Inflammatory macrophage (primary cell): ENCODE measurements at places on chromosomes 2 and 18.
A peak's percentile ranks its signal among the peaks of the same experiment; 100 is the strongest.

GRCh38 chr2:59000796-59001195 is 759.7 kb upstream of the FANCL start:
- DNase-seq, result no peak

DNA sequence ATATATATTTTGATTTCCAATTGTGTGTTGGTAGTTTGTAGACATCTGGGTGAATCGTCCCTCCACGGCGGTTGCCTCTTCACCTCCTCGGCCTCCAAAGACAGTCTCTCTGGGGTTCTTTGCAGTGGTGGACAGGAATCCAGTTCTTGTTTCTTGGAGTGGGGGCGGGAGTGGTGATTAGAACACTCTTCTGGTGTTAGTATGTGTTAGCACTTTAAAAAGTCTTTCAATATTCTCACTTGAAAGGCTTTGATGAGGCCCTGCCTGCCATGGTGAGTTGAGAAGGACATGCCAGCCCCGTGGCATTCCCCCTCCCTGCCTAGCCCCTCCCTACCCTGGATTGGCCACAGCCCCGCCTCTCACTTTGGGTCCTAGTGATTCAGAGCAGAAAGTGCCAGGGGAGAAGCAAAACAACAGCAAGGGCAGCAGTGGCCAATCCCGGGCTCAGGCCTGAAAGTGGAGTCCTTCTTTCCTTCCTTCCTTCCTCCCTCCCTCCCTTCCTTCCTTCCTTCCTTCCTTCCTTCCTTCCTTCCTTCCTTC is 316.8 kb upstream of the HS6ST1 start:
- no peak for DNase-seq

DNA sequence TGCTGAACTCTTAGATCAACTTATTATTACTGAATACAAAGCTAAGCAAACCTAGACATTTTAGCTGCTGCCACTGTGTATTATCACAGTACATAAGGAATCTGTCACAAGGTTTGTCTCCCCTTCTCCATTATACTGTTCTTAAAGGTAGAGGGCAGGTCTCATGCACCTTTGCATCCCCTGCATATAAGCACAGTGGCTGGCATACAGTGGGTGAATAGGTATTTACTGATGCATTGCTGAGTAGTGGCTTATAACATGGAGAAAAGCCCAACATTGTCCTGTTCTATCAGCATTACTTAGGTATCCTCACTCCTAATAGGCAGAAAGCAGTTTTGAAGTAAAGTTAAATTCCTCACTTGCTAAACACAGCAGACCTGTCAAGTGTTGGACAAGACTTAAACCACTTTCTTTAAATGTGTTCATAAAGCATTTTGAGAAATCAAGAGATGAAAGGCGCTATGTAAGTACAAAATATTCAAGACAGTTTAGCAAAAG is 43.6 kb downstream of the SF3B1 start:
- DNase-seq, result no peak

DNA sequence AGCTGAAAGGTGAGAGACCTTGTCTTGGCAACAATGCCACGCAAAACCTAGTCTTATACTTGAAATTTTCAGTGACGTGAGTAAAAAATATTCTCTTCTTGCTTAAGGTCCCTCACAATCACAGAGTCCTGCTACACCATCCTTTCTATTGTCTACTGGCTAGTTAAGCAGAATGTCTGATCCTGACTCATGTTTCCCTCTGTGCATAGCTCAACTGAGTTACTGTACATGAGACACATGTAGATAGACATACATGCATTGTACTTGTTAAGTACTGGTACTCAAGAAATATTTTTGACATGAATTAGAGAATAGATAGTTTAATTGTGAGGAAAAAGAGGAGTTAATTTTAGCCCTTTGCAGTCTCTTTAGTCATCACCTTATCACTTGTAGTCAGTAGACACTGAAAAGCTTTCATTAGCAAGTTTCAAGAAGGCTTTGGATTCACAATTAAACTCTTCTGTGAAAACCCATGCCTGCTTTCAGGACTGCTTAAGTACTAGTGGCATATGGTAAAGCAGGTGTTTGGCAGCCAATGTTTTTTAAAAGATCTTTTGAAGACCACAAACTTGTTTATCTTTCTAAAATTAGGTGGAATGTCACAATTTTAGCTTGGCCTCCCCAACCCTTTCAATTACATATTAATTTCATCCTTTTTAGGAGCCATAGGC is 158.7 kb upstream of the CCDC150 start:
- no peak for DNase-seq

DNA sequence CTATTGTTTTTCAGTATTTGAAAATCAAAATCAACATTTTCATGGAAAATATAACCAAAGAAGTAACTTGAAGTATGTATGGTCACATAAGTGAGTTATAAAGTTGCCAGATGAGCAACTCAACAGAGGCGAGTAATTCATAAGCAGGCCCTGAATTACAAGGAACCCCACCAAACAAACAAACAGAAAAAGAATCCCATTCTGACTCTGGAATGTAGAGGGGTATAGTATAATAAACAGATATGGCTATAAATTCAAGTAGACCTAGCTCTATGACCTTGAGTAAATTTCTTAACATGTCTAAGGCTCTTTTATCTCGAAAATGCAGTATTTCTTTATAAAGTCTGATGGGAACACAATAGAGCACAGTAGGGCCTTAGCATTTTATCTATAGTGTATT is 4.7 kb upstream of the CDH2 start:
- DNase-seq, result no peak

DNA sequence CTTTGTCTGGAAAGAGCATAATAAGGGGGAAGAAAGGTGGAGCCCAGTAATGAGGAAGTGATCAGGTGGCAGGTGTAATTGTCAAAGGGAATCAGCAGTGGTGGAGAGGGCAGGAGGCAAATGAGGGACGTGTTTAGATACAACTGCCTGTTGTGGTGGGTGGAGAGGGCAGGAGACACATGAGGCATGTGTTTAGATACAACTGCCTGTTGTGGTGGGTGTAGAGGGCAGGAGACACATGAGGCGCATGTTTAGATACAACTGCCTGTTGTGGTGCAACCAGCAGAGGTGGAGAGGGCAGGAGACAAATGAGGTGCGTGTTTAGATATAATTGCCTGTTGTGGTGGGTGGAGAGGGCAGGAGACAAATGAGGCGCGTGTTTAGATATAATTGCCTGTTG is 173.1 kb downstream of the ANKRD30B start:
- DNase-seq, result no peak

GRCh38 chr18:42778024-42778423 is 337.5 kb downstream of the RIT2 start:
- no peak for DNase-seq

- DNase-seq, result peak; percentile 67
These were observed 247.6 kb downstream of the DYM start for GRCh38 chr18:49212819-49213218.

DNA sequence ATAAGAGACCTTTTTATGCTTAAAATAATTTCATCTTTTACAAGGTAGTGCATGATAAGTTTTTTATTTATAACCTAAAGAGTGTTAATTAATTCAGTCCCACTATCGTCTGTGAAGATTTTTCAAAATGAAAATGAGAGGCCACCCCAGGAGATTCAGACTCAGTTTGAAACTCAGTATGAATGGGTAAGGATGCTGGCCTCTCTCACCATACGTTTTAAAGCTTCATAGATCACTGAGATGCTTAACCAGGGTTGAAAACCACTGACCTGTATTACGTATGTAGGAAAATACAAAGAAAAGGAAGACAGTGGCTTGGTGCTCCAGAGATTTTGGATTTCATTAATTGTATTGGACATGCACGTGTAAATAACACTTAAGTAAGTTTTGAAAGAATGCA is 278.7 kb downstream of the FSIP2 start:
- no peak for DNase-seq

DNA sequence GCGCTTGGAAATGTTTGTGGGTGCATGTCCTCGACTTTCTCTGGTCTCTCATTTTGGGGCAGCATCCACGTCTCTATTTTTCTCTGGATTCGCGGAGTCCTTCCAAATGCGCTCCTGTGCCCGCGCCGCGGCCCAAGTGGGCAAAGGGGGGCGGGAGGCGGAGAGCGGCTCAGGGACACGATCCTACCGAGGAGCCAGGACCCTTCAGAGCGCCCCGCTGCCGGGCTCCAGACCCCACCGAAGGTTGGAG is 990 bp downstream of the EPAS1 start:
- no peak for DNase-seq

GRCh38 chr18:44673256-44673880 is 7.3 kb upstream of the SETBP1 start:
- DNase-seq, result no peak

- DNase-seq, result peak; percentile 26
These were observed 14.5 kb upstream of the FOSL2 start for GRCh38 chr2:28377984-28378678.

GRCh38 chr2:144455987-144456386 is 63.9 kb downstream of the ZEB2 start:
- no peak for DNase-seq

GRCh38 chr2:140905083-140905781 is 1225.6 kb downstream of the LRP1B start:
- DNase-seq, result no peak

GRCh38 chr18:9804517-9805104 is 81.2 kb upstream of the TXNDC2 start:
- no peak for DNase-seq

- DNase-seq, result no peak
These were observed 167.3 kb downstream of the TMEM18 start for GRCh38 chr2:509888-510287.

DNA sequence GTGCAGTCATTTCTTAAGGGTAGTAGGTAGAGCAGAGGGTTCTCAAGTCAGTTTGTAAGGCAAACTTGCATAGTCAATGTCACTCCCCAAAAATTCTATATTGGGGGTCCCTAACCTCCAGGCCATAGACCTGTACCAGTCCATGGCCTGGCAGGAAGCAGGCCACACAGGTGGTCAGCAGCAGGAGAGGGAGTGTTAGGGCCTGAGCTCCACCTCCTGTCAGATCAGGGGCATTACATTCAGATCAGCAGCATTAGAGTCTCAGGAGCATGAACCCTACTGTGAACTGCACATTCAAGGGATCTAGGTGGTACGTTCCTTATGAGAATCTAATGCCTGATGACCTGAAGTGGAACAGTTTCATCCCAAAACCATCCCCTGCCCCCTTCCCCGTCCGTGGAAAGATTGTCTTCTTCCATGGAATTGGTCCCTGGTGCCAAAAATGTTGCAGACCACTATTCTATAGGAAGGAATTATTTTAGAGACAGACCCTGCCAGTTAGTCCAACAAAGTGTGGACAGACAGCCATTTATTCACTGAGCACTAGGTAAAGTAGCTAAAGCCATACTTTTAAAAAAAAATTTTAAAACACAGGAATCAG is 6.7 kb downstream of the COA5 start:
- DNase-seq, result no peak

- DNase-seq, result no peak
These were observed 5.1 kb downstream of the SERPINE2 start for GRCh38 chr2:224034017-224034416.

GRCh38 chr2:126275098-126275497 is 380.9 kb upstream of the GYPC start:
- DNase-seq, result no peak

GRCh38 chr2:85950743-85951142 is 62.0 kb upstream of the ST3GAL5 start:
- no peak for DNase-seq

GRCh38 chr18:48060970-48061369 is 130.5 kb upstream of the SMAD2 start:
- no peak for DNase-seq

DNA sequence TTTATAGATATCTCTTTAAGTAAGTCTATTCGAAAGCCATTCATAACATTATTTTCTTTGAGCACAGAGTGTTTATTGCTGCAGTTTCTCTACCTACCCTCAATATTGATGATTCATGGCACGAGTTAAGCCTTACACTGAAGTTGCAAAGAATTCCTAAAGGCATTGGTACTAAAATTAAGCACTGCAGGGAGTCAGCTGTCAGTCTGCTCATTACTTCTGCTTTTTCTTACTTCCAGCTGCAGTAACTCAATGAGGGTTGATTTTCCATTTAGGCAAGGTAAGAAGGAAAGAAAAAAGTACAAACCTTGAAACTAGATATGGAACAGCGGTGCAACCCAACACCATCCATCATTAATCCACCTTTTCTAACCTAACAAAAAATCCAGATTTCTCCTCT is 65.2 kb downstream of the RNF152 start:
- DNase-seq, result peak; percentile 24

DNA sequence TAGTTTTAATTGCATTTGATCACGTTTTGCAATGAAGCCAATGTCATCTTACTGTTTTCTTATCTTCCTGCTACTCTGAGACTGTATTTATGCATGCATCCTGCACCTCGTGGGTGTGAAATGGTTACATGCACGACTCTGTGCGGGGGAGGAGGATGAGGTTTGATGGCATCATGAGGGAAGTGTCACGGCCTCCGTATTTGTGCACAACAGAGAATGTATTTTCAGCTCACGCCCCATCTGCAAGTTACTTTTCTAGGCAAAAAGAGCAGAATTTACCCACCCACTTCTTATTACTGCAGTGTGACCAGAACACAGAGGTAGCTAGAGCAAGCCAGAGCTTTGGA is 145.1 kb downstream of the TDRD15 start:
- peak; percentile 80 for DNase-seq

- DNase-seq, result no peak
These were observed 82.8 kb downstream of the ASXL3 start for GRCh38 chr18:33660696-33661310.

DNA sequence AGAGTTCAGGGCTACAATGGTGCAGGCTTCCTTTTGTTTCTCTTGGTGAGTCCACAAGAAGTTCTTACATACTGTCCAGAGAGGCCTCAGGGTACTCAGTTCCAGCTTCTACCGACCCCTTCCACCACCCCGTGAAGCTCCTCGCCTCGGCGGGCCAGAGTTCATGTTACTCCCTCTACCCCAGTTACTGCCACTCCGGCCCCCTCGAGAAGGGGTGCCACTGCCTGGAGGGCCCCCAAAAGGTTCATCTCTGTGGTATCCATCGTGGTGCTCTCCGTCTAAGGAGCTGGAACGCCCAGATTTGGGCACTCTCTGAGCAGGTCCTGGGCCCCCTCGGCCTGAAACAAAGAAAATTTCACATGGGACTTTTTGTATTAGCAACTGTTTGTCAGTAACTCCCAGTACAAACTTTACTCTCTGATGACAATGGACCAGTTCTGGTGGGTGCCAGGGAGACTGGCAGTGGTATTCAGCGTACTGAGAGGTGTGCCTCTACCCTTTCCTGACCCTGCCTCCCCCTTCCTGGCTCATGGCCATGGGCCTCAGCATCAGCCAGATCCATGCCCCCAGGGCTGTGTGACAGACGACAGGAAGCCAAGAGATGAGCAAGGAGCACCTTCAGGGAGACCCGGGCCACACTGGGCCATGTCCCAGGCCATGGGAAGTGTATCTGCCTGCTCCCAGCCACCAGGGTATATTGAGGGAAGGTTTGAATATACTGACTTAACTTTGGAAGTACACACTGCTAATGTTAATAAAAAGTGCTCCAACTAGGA is 5.1 kb downstream of the SFT2D3 start:
- no peak for DNase-seq

GRCh38 chr2:76953733-76954347 is 568.3 kb downstream of the LRRTM4 start:
- peak; percentile 30 for DNase-seq

GRCh38 chr2:133326652-133327397 is 241.4 kb downstream of the NCKAP5 start:
- DNase-seq, result no peak

GRCh38 chr18:29560270-29560669 is 1383.3 kb upstream of the CDH2 start:
- DNase-seq, result no peak

GRCh38 chr2:98730053-98730706 is 752 bp downstream of the MGAT4A start:
- DNase-seq, result peak; percentile 34
